ENCODE measurements at places on chromosomes 3 and 15. TPM values are rescaled to one million over a fixed set of nuclear protein-coding genes. Genes with fewer than 3 reads are reported as not detected.
A peak's percentile ranks its signal among the peaks of the same experiment; 100 is the strongest.

Gene CFAP100
- not detected for total RNA-seq

Gene GUCA1C
- total RNA-seq, result not detected

Gene CSPG4
- total RNA-seq, result 2.2 TPM

- no peak overlapping the region for H3K27ac ChIP-seq
- no peak for DNase-seq
- no peaks in the 10 kb centered on the region for H3K27me3 ChIP-seq
- no peaks in the 10 kb centered on the region for H3K36me3 ChIP-seq
Observed at GRCh38 chr3:27540231-27540630, 56.0 kb upstream of the SLC4A7 start.

- no peak for DNase-seq
- H3K36me3 ChIP-seq, result no peaks in the 10 kb centered on the region
- H3K27me3 ChIP-seq, result peaks cover 16% of the 10 kb centered on the region
- no peak overlapping the region for H3K27ac ChIP-seq
- H3K4me1 ChIP-seq, result no peaks in the 10 kb centered on the region
Observed at GRCh38 chr3:128483657-128484403, 9.2 kb downstream of the GATA2 start.

- H3K27me3 ChIP-seq, result no peaks in the 10 kb centered on the region
- no peaks in the 10 kb centered on the region for H3K36me3 ChIP-seq
- H3K4me1 ChIP-seq, result no peaks in the 10 kb centered on the region
- no peak overlapping the region for H3K4me3 ChIP-seq
- DNase-seq, result no peak
- no peak overlapping the region for H3K27ac ChIP-seq
Observed at GRCh38 chr3:195768414-195768813, 43.3 kb downstream of the MUC4 start.

GRCh38 chr3:111197485-111197884 is 125.9 kb downstream of the NECTIN3 start:
- no peaks in the 10 kb centered on the region for H3K4me1 ChIP-seq
- no peaks in the 10 kb centered on the region for H3K36me3 ChIP-seq
- H3K4me3 ChIP-seq, result no peak overlapping the region

GRCh38 chr15:63398456-63398855 is 16.8 kb upstream of the CA12 start:
- no peaks in the 10 kb centered on the region for H3K4me1 ChIP-seq
- H3K27me3 ChIP-seq, result 0 out of 2 replicates have a peak, but pooled peaks cover 4% of the 10 kb centered on the region
- DNase-seq, result no peak

GRCh38 chr3:140472306-140473020 is 205.4 kb upstream of the TRIM42 start:
- H3K27me3 ChIP-seq, result no peaks in the 10 kb centered on the region
- no peaks in the 10 kb centered on the region for H3K4me1 ChIP-seq
- no peak overlapping the region for H3K4me3 ChIP-seq
- DNase-seq, result no peak

DNA sequence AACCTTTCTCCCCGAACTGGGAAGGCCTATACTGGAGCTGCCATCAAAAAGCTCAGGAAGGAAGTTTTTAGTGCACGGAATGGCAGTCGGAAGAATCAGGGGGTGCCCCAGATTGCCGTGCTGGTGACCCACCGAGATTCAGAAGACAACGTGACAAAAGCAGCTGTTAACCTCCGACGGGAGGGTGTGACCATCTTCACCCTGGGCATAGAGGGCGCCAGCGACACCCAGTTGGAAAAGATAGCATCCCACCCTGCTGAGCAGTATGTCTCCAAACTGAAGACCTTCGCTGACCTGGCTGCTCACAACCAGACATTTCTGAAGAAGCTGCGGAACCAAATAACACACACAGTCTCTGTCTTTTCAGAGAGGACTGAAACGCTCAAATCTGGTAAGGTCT is 48.2 kb downstream of the COL6A6 start:
- DNase-seq, result no peak
- no peaks in the 10 kb centered on the region for H3K36me3 ChIP-seq
- no peak overlapping the region for H3K4me3 ChIP-seq
- no peak overlapping the region for H3K27ac ChIP-seq
- H3K4me1 ChIP-seq, result no peaks in the 10 kb centered on the region
- no peaks in the 10 kb centered on the region for H3K27me3 ChIP-seq

DNA sequence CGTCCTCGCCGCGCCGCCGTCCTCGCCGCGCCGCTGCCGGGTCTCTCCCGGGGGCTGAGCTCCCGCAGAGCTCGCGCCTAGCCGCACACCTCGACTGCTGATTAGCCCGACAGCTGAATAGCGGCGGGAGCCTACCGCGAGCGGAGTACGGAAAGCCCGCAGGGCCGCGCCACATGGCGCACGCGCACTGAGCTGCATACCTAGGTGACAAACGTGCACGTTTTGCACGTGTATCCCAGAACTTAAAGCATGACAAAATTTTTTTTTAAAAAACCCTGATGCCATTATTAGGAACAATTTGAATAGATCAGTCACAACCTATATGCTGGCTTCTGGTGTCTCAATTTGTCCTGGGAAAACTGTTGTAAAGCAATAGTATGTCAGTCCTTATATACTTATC is at the start of gene GOLGA8A:
Gene GOLGA8A, minus strand, starts transcription at position 122 of the 400 bp plus-strand sequence. CDS start 48,117 bp downstream, outside the sequence.
- peak within 1 kb of the TSS; percentile 97 for H3K4me3 ChIP-seq
- peaks cover 4% of the 10 kb centered on the region for H3K4me1 ChIP-seq
- H3K27ac ChIP-seq, result peak within 1 kb of the TSS; percentile 44
- H3K36me3 ChIP-seq, result no peaks in the 10 kb centered on the region
- DNase-seq, result peak; percentile 74

- peaks cover 7% of the 10 kb centered on the region for H3K4me1 ChIP-seq
- H3K36me3 ChIP-seq, result peaks cover 12% of the 10 kb centered on the region
- no peaks in the 10 kb centered on the region for H3K27me3 ChIP-seq
- no peak overlapping the region for H3K4me3 ChIP-seq
- peak; percentile 36 for DNase-seq
- H3K27ac ChIP-seq, result no peak overlapping the region
Observed at GRCh38 chr3:105722943-105723556, 145.8 kb downstream of the CBLB start.

DNA sequence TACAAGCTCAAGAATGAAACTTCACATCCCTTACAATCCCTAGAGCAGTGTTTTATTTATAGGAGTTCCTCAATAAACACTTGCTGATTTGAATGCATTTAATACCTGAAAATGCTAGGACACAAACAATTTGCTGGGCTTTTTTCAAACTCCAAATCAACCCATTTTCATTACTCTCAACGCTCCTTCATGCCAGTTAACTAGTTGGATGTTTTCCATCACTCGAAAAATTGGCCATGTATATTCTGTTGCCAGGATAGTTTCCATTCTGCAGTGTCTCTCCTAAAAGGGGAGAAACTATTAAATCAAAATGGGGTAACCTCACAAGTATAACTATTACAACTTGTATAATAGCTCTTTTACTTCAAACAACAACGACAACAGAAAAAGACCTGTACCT is 1.2 kb downstream of the GBE1 start:
- peak overlapping the region; percentile 97 for H3K27ac ChIP-seq
- no peaks in the 10 kb centered on the region for H3K27me3 ChIP-seq
- DNase-seq, result no peak
- H3K4me1 ChIP-seq, result peaks cover 6% of the 10 kb centered on the region
- H3K36me3 ChIP-seq, result no peaks in the 10 kb centered on the region
- peak overlapping the region; percentile 67 for H3K4me3 ChIP-seq

DNA sequence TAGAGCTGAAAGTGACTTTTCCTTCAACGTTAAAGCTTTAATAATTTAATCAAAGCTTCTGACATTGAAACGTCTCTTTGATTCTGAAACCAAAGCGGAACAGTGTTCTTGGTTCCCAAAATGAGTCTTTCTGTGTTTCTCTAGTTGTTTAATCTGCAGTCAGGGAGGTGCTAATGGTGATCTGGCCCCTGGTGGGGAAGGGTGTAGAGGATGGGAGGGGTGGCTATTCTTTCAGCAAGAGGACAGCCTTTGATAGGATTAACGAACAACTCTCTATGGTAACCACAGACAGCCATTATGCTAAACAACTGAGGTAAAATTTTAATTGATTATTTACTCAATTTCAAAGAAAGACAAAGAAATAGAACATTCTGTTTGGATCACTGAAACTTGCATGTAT is 79.9 kb upstream of the CADPS start:
- no peaks in the 10 kb centered on the region for H3K27me3 ChIP-seq
- no peaks in the 10 kb centered on the region for H3K36me3 ChIP-seq
- no peak overlapping the region for H3K27ac ChIP-seq
- no peak overlapping the region for H3K4me3 ChIP-seq
- no peaks in the 10 kb centered on the region for H3K4me1 ChIP-seq

DNA sequence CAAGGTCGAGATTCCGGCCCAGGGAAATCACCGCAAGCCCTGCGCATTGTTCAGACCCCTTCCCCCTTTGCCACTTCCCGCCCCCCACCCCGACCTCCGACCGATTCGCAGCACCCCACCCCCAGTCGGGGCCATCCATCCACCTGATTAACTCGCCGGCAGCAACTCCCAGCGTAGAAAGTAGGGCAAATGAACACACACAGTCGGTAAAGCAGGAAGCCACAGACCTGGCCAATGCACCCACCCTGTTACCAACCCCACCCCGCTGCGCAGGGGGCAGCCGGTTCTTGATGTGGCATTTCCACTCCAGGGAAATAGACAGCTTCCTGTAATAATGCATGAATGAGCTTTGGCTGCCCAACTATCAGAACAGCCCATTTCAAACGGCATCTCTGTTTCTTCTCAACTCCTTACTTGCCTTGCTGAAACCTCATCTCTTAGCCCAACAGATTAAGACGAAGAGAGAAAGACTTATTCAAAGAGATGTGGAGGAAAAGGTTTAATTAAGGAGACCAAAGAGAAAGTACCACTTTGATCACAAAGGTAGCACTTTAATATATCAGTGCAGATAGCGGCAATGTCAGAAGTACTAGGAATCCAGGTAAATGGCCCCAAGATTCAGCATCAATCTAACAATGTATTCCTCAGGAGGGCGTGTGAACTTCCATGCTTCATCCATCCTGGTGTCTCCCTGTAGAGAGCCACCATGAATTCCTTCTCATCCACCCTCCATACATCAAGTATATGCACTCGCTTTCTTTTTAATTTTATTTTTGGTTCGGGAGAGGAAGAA is 1.9 kb downstream of the TNIK start:
- H3K27me3 ChIP-seq, result no peaks in the 10 kb centered on the region
- peak overlapping the region; percentile 98 for H3K4me3 ChIP-seq
- DNase-seq, result no peak

Data from GM12878 (cell line).